ENCODE measurements at places on chromosomes 13 and 19. TPM values are rescaled to one million over a fixed set of nuclear protein-coding genes. Genes with fewer than 3 reads are reported as not detected.

Gene TMEM221
- 0.43 TPM for polyA plus RNA-seq

Gene MRPL57
- polyA plus RNA-seq: 38.8 TPM

Gene CD177
- polyA plus RNA-seq: 0.02 TPM

Gene PSG6
- polyA plus RNA-seq: not detected

Gene SYNGR4
- not detected for polyA plus RNA-seq

Gene THAP8
- 6.6 TPM for polyA plus RNA-seq

Gene ENOX1
- polyA plus RNA-seq: 2.1 TPM

Gene ACP5
- 3.8 TPM for polyA plus RNA-seq

Gene MED29
- 38.3 TPM for polyA plus RNA-seq

Gene SELENOV
- polyA plus RNA-seq: not detected

Gene CAMSAP3
- polyA plus RNA-seq: 0.29 TPM

Gene DACT3
- polyA plus RNA-seq: 28.3 TPM

Gene ZNF805
- polyA plus RNA-seq: 1.3 TPM

Gene DPF1
- polyA plus RNA-seq: 0.09 TPM

Gene SIGLECL1
- polyA plus RNA-seq: not detected

Gene GPC5
- polyA plus RNA-seq: 1.6 TPM

Gene JAK3
- polyA plus RNA-seq: 2.2 TPM

- DNase-seq: peak; percentile 44
Measured at GRCh38 chr19:49820125-49820524, 2.0 kb downstream of the MED25 start.

GRCh38 chr13:44918326-44919103 is 70.8 kb downstream of the NUFIP1 start:
- peak; percentile 94 for DNase-seq

- no peak for DNase-seq
Measured at GRCh38 chr19:38049105-38049649, 142.2 kb downstream of the SIPA1L3 start.

DNA sequence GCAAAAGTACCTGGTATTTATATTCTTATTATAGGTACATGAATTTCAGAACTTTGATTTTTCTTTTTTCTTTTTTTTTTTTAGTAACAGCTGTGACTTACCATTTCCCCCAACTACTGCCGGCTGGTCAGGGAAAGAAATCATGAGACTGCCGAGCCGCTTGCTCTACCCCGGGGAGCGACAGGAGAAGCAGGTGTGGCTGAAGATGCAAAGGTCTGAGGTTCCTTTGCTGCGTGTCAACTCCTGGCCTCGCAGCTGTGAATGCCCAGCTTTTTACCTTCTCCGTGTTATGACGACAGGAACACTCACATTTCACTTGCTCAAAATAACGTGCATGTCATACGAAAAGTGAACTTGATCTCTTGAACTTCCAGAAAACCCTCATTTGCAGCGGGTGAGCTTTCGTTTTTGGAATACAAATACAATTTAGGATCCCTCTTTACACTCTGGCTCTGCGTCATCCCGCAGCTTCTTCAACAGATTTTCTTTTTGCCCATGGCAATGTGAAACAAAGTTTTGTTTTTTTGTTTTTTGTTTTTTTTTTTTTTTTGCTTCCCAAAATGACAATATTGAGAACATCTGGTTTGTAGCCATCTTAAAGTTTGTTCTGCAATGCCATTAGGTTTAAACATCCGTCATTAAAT is 117.9 kb downstream of the EFNB2 start:
- DNase-seq: no peak

- DNase-seq: peak; percentile 63
Measured at GRCh38 chr19:19538061-19538784, at the start of gene CILP2. Gene CILP2 (plus strand): TSS chr19:19538265. CDS start chr19:19538350, 85 bp downstream.

- DNase-seq: no peak
Measured at GRCh38 chr13:101116826-101117225, 299.5 kb downstream of the NALCN start.

- no peak for DNase-seq
Measured at GRCh38 chr19:50008532-50008931, 16.6 kb downstream of the VRK3 start.

DNA sequence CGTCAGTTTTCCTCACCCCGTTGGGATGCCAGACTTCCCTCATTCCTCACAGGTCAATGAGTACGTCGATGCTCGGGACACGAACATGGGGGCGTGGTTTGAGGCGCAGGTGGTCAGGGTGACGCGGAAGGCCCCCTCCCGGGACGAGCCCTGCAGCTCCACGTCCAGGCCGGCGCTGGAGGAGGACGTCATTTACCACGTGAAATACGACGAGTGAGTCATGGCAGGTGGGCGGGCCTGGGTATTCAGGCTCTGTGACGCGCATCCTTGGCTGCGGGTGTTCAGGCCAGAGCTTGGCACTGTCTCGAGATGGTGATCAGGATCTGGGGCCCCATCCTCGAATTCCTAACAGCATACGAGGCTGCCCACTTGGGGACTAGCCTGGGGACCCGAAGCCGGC is 21.4 kb downstream of the UHRF1 start:
- DNase-seq: no peak

- DNase-seq: no peak
Measured at GRCh38 chr19:3653865-3654513, 27.4 kb upstream of the CACTIN start.

GRCh38 chr19:19659646-19660245 is 3.7 kb downstream of the ATP13A1 start:
- DNase-seq: no peak

GRCh38 chr19:6797646-6798045 is 25.1 kb downstream of the VAV1 start:
- DNase-seq: no peak

- DNase-seq: peak; percentile 77
Measured at GRCh38 chr13:44373601-44374347, at the start of gene SERP2. Gene SERP2 (plus strand): TSS chr13:44373824. CDS start chr13:44374026, 202 bp downstream.

DNA sequence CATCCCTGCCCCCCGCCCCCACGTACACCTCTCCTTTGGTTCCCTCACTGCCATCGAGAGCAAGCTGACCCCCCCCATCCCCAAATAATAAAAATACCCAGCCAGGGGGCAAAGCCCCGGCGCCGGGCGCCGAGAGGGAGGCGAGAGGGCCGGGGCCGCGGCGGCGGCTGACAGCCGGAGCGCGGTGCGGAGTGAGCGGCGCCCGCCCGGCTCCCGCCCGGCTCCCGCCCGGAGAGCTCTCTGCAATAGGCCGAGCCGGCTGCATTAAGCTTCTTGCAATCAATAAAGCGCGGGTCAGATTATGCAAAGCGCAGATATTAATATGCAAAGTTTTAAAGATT is 40.9 kb downstream of the DEDD2 start:
- DNase-seq: no peak

GRCh38 chr19:38009650-38010242 is 102.7 kb downstream of the SIPA1L3 start:
- no peak for DNase-seq

DNA sequence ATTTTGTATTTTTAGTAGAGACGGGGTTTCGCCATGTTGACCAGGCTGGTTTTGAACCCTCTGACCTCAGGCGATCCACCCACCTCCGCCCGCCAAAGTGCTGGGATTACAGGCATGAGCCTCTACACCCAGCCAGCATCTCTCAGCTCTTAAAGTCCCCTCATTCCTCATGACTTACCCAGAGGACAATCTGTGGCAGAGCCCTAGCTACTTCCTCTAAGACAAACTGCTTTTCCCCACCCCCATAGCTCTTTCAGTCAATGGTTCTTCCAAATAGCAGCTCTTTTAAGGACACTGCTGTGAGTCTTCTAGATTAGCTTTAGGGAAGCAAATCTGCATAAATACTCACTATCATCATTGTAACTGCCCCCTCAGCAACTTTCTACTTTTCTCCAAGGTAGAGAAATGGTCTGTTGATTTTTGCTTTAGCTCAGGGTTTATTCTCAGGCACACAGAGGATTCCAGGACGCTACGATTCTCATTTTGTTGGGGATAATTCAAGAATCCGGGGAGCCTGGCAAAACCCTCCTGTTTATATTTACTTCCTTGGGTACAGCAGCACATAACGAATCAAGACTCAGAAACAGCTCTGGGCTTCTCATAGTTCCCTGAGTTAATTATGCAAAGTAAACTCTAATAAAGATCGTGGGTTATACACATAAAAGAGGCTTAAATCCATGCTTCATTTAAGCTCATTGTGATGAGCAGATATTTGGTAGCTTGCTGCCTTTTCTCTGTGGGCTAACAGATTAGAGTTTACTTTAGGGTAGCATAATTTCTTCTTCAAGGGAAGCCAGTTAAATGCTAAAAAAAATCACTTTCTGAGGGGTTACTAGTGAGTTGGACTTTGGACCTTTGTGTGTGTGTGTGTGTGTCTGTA is 357.4 kb downstream of the TDRD3 start:
- no peak for DNase-seq

- no peak for DNase-seq
Measured at GRCh38 chr13:110798081-110798994, 84.8 kb downstream of the ING1 start.

DNA sequence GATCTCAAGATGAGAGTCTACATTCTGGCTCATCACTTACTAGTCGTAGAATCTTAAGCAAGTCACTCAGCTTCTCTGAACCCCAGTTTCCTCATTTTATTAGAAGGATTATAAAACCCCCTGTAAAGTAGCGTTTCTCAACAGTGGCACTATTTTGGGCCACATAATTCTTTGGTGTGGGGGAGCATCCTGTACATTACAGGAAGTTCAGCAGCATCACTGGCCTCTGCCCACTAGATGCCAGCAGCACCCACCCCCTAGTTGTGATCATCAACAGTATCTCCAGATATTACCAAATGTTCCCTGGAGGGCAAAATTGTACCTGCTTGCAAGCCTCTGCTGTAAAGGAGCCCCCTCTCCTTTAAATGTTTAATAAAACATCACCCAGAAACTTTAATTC is 22.6 kb downstream of the STARD13 start:
- peak; percentile 48 for DNase-seq

GRCh38 chr13:112712451-112713207 is 22.8 kb downstream of the ATP11A start:
- peak; percentile 57 for DNase-seq

- no peak for DNase-seq
Measured at GRCh38 chr13:31068119-31068423, 93.6 kb downstream of the HSPH1 start.

GRCh38 chr19:19067276-19068072 is 3.7 kb downstream of the SLC25A42 start:
- DNase-seq: no peak

DNA sequence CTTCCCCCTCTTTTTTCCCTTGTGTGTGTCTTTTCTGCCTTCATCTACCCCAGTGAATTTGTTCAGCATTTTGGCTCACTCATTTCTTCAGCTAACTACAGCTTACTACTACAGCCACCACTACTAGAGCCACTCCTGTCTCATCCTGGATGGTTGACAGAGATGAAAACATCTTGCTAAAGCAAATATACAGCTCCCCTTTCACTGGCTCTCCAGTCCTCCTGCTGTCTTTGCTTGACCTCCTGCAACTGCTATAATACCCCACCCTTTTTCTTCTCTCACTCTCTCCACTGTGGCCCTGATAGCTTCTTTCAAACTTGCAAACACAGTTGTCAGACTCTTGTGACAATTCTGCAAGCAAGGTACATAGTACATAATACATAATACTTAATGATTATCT is 523.6 kb downstream of the DCT start:
- no peak for DNase-seq

- DNase-seq: no peak
Measured at GRCh38 chr13:113850722-113851479, 13.0 kb downstream of the GAS6 start.

DNA sequence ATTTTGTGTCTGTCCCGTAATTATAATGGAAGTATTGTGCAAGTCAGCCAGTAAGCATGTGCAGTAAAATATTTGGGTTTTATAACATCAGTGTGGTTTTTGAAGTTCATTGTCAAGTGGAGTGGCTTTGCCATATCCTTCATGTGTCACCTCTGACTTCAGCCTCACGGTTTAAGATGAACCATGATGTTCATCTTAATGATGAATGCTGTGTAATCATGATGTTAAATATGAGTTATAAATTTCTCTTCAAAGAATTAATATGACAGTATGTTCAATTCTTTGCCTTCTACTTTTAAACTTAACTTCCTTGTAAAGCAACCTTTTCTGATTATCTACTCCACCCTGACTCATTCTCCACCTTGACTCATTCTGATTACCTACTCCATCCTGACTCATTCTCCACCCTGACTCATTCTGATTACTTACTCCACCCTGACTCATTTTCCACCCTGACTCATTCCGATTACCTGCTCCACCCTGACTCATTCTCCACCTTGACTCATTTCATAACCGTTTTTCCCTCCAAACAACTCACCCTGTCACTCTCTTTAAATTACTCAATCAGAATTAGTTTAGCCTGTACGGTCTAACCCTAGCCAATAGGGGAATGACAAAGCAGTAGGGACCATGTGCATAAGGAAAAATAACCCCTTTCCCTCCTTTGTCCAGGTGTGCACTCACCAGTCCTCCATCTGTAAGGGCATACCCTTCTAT is 50.3 kb upstream of the ANKRD10 start:
- DNase-seq: no peak

- DNase-seq: no peak
Measured at GRCh38 chr13:101231751-101232428, 184.4 kb downstream of the NALCN start.

DNA sequence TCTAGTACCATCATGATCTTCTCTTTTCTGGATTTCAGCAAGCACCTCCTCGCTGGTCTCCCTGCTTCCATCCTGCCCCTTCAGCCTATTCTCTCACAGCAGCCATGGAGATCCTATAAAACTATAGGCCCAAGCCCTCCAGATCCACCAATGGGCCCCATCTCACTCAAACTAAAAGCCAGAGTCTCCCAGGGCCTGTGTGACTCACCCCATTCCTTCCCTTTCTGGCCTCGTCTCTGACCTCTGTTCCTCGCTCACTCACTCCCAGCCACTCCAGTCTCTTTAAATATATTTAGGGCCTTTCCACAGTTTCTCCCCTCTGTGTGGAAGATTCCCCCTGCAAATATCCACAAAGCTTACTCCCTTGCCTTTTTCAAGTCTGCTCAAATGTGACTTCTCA is 89.7 kb downstream of the HSPH1 start:
- no peak for DNase-seq

DNA sequence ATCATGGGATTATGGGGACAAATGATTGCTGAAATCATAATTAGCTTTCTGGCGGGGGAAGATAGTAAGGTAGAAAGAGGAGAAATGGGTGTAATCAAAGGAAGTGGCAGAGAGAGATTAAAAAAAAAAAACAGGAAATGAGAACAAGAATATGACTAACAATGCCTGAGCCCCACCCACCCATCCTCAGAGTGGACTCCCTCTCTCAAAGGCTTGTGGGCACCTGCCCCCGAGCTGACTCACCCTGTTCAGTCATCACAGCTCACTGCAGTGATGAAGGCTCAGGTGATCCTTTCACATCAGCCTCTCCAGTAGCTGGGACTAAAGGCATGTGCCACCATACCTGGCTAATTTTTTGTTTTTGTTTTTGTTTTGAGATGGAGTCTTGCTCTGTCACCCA is 26.4 kb upstream of the TPT1 start:
- no peak for DNase-seq

All from right cardiac atrium (tissue), 5 donors.